ENCODE measurements at places on chromosomes 1 and 21. TPM values are rescaled to one million over a fixed set of nuclear protein-coding genes. Genes with fewer than 3 reads are reported as not detected.

SYTL1 gene
- total RNA-seq: 40.3 TPM

TXNIP gene
- total RNA-seq: 34.3 TPM

GPR52 gene
- 0.34 TPM for total RNA-seq

KRTAP7-1 gene
- not detected for total RNA-seq

SPRR2B gene
- 1.0 TPM for total RNA-seq

LCE1F gene
- not detected for total RNA-seq

LIN28A gene
- not detected for total RNA-seq

KIF21B gene
- 4.4 TPM for total RNA-seq

FLG2 gene
- total RNA-seq: under 0.01 TPM

ATF3 gene
- total RNA-seq: 67.0 TPM

FBXO44 gene
- total RNA-seq: 7.5 TPM

HNRNPCL4 gene
- total RNA-seq: not detected

RGS18 gene
- under 0.01 TPM for total RNA-seq

BGLAP gene
- total RNA-seq: 0.07 TPM

CDA gene
- total RNA-seq: 0.68 TPM

ATP1A4 gene
- total RNA-seq: not detected

OR2T35 gene
- total RNA-seq: not detected

ITLN2 gene
- total RNA-seq: 0.21 TPM

THAP3 gene
- 30.4 TPM for total RNA-seq

SPRR1B gene
- total RNA-seq: 86.5 TPM

RERE gene
- 43.6 TPM for total RNA-seq

FAM78B gene
- total RNA-seq: under 0.01 TPM

Measured in nasal cavity respiratory epithelium epithelial cell of viscerocranial mucosa (primary cell).